Activated naive CD4-positive, alpha-beta T cell treated with anti-CD3 and anti-CD28 coated beads, Interleukin-2, amount 50 U/mL, for 72 hours (primary cell): ENCODE measurements at places on chromosomes 7 and 10. TPM values are rescaled to one million over a fixed set of nuclear protein-coding genes. Genes with fewer than 3 reads are reported as not detected.

Gene PRLHR
- not detected for total RNA-seq

DNA sequence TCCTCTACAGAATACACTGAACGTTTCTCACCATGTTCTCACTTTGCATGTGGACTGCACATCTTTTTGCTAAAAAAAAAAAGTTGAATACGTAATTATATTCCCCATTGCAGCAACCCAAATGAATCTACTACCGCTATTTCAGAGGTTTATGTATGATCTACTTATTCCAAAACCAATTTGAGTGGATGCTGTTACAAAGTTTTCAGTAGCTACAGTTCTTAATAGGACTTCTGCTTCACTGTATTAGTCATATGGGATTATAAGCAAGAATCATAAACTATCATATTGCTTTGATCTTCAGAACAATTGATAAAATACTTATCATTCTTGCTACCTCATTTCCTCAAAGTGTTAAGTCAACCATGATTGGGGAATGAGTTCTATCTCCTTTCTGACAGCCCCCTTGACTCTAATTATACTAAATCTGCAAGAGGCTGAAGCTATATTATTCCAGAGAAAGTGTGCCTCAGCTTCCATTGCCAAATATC, 257.0 kb downstream of the PARD3 start:
- DNase-seq, result no peak

Gene NUTM2D
- 1.4 TPM for total RNA-seq

- no peak for DNase-seq
Measured at GRCh38 chr10:131681122-131681521, 219.7 kb upstream of the PPP2R2D start.

DNA sequence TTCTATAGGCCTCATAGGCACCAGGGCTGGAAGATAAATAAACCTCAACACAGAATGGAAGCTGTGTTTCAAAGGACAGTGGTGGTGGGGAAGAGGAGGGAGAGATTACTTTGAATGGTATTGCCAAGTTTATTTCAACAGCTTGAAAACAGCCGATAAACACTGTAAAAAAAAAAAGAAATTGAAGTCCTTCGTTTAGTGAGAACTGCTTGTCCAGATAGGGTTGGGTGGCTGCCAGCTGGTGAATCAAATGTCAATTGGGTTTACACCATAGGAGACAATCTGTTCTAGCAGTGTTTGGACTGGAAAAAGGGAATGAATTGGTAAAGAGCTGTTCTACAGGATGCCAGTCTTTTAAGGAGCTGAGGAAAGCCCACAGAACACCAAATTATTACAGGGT, 254.8 kb downstream of the PHF14 start:
- DNase-seq, result no peak

Gene EPHA1
- 2.4 TPM for total RNA-seq

Gene EIF3A
- total RNA-seq, result 129 TPM

Gene SLC25A28
- 75.0 TPM for total RNA-seq

DNA sequence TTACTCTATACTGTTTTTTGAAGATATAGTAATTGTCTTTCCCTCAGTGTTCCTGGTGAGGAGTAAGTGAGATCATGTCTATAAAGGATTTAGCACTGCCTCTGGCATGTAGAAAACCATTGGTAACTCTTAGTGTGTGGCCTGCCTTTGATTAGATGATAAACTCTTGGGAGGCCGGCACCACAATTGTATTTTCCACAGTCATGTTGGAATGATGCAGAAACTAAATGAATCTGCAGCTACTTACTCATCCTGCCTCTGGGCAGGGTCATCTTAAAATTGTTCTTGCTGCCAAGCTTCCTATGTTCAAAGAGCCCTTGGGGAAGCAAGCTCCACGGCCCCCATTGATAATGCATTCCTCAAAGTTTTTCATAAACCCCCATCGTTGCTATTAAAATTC, 204.6 kb downstream of the ANKRD7 start:
- DNase-seq, result no peak

Gene ZNF804B
- total RNA-seq, result not detected

Gene TPST1
- total RNA-seq, result 1.6 TPM

Gene ZC3HAV1L
- 22.6 TPM for total RNA-seq

GRCh38 chr10:126565441-126565840, 105.1 kb downstream of the C10orf90 start:
- DNase-seq, result no peak

Gene TSPAN33
- 8.1 TPM for total RNA-seq

DNA sequence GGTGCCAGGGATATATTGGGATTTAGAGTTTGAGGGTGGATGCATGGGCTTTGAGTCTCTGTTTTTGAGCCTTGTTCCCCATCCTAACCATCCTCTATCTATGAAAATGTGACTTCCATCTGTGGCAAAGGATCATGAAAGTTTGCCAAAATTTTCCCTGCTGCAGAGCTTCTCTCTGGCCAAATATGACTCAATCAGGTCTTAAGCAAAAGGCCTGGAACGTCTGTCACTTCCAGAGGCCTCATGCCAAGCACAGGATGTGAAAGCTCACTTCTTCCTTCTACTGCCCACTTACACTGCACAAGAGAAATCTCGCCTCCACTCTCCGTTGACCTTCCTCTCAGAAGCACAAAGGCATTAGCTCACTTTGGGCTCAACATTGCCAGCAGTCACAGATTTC, 696.9 kb upstream of the NRP1 start:
- DNase-seq, result no peak

DNA sequence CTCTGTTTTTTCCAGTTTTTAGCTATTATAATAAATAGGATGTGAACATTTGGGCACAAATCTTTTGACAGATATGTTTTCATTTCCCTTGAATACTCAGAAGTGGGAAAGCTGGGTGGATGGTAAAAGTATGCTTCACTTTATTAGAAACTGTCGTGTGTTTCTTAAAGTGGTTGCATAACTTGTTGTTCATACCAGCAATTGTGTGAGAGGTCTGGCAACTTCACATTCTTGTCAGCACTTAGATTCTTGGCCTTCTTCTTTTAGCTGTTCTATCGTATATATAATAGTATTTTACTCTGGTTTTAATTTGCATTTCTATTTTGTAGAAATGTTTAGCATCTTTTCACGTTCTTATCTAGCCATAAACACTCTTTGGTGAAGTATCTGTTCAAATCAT, 894.4 kb downstream of the KCNMA1 start:
- DNase-seq, result no peak

DNA sequence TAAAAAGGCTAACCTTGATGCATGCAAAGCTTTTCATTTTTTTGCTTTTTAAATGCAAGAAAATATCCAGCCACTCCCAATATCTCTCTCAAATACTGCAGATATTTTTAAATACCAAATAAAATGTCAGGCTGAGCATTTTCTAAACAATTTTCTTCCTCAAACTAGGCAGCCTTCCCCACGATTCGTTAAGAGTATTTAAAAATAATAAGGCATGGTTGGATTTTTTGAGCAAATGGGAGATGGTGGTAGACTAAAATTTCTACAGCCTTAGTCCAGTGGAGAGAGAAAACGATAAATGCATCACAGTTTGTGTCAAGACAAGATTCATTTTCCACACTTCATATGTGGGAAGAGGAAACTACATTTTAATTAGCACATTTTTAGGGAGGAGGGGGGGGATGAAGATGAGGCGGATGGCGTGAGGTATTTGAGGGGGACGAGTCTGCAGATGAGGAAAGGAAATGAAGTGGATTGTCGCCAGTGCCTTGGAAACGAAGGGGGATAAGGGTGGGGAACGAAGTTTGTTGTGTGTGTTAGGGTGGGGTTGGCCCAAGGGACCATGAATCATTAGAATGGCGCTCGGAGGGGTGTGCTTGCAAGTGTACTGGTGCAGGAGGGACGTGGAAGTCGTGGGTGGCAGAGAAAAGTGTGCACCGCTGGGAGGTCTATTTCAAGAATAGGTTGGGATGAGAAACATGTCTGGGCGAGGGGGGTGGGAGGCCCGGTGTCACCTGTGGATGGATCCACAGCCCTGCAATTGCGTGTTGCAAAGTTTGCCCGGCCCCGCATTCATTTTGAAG, 1.2 kb upstream of the ADD3 start:
- DNase-seq, result no peak

DNA sequence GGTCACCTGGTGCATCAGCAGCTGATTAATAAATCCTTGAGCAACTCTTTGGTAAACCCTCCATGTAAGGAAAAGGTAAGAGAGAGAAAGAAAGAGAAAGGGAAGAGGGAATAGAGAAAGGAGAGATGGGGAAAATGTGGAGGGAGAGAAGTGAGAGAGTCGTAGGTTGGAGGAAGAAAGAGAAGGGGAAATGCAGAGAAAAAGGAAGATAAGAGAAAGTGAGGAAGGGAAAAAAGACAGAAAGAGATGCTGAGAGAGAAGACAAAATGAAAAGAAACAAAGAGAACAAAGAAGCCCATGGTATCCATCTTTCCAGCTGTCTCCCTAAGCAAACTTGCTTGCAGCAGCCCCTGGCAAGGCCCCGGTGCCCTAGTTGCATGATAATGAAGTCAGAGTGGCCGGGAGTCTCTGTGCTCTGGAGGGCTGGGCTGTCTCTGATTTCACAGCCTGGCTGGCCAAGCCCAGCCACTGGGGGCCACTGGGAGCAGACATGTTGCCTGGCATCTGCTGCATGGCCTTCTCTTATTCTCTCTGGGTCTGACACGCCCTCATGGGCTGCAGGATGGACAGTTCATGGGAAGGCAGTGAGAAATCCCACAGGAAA, 48.4 kb downstream of the PRR15 start:
- no peak for DNase-seq

DNA sequence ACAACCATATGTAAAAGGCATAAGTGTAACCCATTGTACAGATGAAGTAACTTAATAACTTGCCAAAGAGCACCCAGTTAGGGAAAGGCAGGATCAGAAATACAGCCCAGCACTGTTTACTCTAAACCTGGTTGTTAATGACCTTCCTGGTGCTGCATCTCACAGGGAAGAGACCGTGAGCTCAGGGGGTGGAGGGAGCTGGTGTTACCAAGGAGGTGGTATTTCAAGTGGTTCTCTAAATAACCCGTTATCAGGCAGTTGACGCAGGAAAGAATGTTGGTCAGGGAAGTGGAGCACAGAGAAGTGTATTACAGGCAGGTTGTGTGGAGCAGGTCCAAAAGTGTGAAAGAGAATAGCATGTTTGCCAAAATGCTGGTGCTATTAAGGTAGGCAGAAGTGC, 4.4 kb upstream of the ST7 start:
- no peak for DNase-seq

- no peak for DNase-seq
Measured at GRCh38 chr10:856416-857157, 74.9 kb downstream of the LARP4B start.

Gene GIMAP4
- 336 TPM for total RNA-seq

DNA sequence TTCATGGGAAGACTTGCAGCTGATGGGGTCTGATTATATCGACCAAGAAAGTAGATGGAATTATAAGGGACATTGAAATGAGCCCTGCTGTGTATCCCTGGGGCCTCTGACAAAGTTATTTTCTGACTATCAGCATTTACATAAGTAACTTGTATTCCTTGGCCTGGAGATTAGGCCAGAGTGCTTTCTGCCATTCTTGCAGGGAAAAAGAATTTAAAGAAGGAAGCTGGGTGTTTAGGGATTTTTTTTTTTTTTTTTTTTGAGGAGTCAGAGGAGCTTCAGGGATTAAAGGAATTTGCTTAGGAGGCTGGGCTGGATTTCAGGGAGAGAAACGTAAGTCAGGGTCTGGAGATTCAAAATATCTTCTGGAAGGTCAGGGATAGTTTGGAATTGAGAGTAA, 4.6 kb downstream of the SPAM1 start:
- DNase-seq, result no peak

- no peak for DNase-seq
Measured at GRCh38 chr10:58464956-58465355, 47.7 kb upstream of the BICC1 start.

DNA sequence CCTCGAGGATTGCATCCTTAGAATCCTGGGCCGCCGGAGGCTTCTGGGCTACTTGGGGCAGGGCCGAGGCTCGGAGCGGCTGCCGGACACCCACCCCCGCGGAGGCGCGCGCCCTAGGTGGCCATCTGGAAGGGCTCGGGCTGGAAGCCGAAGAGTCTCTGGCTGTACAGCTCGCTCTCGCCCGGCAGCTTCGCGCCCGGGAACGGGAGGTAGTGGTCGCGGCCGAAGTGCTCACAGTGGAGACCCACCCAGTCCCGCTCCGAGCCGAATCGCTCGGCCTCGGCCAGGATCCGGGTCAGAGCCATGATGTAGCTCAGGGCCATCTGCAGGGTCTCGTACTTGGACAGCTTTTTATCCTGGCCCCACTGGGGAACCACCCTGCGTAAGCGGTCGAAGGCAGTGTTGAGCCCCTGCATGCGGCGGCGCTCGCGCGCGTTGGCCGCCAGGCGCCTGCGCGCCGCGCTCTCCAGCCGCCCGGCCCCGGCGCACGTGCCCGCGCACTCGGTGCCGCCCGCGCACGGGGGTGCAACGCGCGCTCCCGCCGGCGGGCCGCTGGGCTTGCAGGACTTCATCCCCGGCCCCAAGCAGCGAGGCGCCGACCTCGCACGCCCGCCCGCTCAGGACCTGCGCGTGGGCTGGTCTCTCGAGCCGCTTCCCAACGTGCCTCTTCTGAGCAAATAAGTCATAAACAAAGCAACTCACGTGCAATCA, 652 bp downstream of the ATOH7 start:
- DNase-seq, result peak; percentile 64

Gene C10orf105
- total RNA-seq, result 0.45 TPM

DNA sequence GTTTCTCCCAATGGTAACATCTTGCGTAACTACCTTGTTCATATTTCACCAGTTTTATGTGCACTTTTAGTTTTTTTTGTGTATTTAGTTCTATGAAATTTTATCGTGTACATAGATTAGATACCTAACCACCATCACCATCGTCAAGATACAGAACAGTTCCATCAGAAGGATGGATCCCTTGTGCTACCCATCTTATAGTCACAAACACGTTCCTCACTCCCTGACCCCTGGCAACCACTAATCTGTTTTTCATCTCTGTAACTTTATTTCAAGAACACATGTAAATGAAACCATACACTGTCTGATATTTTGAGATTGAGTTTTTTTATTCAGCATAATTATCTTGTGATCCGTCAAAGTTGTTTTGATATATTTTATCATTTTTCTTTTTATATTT, 29.9 kb downstream of the FANK1 start:
- no peak for DNase-seq

- no peak for DNase-seq
Measured at GRCh38 chr7:106915873-106916272, 50.8 kb downstream of the PIK3CG start.

- DNase-seq, result no peak
Measured at GRCh38 chr7:119465798-119466305, 807.1 kb upstream of the KCND2 start.

DNA sequence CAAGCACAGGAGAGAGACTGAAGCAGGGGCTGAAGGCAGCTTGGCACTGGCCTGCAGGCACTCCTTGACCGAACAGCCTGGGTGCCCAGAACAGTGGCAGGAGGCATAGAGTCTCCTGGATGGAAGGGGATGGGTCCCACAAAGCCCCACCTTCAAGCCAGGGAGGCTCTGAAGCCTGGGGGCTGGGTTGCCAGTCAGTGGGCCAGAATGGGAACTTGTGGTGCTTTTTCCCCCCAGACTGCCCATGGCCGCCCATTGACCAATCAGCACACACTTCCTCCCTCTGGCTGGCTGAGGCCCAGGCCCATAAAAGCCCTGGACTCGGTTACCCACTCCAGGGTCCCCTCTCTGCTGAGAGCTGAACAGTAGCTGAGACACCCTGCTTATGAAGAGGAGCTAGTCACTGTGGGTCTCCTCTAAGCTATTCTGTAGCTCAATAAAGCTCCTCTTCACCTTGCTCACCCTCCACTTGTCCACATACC, 109.6 kb downstream of the ELAPOR2 start:
- DNase-seq, result no peak
